ENCODE measurements at places on chromosomes 5 and 9.

- no peak for DNase-seq
These were observed 395.4 kb downstream of the CSNK1G3 start for GRCh38 chr5:123907349-123907748.

DNA sequence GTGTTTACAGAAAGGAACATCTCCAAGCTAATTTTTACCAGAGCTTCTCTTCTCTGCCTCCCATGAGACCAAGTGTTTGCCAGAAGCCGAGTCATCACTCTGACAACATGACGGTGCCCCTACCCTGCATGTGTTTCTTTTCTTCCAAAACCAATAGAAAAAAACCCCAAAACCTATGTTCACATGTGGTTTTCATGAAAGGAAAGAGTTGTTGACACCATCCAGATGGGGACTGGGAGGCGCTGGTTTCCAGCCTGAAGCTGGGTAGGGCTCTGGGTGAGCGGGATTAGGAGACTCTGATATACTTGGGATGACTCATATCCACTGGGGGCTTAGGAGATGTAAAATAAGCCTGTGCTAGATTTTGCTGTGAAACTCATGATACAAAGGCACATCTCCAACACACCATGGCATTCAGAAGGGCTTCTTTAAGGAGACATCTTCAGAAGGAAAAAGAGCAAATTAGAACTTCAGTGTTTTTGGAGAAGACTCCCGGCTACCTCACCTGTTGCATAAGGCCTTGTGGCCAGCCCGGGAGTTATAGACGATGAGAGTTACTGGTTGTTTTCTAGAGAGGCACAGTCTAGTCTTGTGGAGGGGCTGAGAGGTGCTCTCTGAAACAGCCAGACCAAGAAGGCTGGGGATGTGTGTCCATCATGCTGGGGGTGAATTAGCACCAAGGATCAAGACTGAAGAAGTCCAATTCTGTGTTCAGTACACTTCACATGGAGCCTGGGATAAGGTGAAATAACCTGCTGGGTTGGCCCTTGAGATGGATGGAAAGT is 108.9 kb upstream of the LHFPL2 start:
- no peak for DNase-seq

DNA sequence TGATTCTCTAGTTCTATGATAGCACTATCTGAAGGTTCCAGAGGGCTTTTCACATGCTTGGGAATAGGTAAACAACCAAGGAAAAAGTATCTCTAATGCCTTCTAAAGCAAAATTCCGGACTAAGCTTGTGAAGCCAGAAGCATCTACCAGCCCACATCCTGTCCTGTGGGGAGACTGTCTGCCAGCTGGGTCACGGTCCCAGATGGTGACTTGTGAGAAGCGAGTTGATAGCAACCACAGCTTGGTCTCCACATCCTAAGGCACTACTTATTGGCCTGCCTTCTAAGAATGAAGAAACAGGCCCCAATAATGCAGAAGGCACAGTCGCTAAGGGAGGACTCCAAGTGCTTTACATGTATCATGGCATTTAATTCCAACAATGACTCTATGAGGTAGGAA is 184.1 kb upstream of the ADRA1B start:
- no peak for DNase-seq

GRCh38 chr9:71479621-71480020 is 288.7 kb downstream of the CEMIP2 start:
- DNase-seq: no peak

GRCh38 chr9:2120926-2121689 is 106.0 kb downstream of the SMARCA2 start:
- no peak for DNase-seq
